ENCODE measurements at places on chromosomes 1 and 21.

DNA sequence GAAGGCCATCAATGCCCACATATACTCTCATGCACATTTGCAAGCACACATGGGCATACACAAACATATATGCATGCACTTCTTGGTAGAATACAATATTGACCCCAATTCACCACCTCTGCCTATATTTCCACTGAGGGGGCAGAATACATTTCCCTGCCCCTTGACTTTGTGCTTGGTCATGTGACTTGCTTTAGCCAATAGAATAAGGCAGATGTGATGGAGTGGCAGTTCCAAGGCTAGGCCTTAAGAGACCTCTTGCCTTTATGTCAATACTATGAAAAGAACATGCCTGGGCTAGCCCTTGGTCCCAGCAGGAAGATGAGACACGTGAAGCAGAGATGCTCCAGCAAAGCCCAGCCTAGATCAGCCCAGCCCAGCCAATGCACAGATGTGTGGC, 66.0 kb upstream of the GRIK3 start:
- DNase-seq: no peak

- DNase-seq: peak; percentile 55
Observed at GRCh38 chr1:213982672-213983492, 4.9 kb upstream of the PROX1 start.

DNA sequence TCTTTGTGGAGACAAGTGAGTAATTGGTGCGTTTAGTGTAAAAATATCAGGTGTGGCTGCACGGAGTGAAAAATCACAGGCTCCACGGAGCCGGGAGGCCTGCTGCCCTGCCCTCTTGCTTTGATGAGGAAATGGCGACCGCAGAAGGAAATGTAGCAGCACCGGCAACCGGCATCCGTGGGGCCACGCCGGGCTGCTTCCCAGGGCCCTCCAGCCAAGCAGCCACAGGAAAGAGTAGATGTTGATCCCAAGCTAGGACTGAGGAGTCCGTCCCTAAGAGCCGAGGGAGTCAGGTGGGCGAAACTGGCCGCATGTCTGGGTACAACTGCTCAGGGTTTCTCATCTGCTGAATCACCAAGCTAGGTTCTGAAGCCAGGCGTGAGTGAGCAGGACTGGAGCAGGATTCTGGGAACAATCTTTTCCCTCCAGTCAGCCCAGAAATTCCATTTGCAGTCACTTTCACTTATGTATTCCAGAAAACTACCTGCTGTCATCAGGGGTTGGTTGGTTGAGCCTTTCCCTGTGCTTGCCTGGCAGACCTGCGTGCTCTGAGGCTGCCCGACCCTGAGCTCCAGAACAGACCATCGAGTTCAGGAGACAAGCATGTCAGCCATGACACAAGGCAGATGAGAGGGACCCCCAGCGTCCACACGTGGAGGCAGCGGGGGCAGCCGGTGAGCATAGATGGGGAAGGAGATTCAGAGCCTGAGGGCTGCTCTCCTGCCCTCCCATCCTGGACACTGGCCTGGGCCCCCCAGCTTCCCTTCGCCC, 5.8 kb upstream of the ITGB2 start:
- DNase-seq: no peak

GRCh38 chr1:89339039-89339438, 24.8 kb upstream of the GBP6 start:
- no peak for DNase-seq

DNA sequence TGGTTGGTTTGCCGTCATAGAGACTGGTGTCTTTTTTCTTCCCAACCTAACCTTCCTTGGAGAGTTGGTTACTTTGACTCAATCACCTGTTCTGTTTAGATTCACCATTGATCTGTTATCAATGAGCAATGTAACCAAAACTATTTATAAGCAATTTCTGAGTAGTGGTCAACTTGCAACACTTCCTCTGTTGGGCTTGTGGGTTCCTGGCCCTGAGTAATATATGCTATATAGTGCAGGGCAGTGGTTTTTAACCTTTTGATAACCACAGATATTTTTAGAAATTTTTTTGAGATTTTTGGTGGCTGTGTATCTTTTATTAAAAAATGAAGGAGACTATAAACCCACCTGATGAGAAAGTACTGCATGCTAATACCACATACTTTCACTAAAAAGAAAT, 9.4 kb upstream of the XCL1 start:
- DNase-seq: no peak

DNA sequence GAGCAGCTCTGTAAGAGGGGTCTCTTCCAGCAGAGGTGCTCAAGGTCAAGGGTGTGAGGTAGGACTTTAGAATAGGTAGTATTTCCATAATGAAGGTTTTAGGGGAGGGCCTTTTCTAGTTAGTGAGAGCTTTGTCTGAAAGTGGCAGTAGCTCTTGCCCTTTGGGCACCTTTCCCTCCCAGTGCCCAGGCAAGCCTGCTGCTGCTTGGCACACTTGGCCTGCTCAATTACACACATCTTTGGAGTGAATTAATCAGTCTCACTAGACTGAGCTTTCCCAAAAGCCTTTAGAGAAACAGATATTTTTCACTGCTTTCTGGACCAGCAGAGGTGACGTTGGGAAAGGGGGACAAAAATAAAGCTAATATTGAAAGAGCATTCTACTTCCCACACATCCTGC, 48.0 kb downstream of the MAB21L3 start:
- DNase-seq: no peak

DNA sequence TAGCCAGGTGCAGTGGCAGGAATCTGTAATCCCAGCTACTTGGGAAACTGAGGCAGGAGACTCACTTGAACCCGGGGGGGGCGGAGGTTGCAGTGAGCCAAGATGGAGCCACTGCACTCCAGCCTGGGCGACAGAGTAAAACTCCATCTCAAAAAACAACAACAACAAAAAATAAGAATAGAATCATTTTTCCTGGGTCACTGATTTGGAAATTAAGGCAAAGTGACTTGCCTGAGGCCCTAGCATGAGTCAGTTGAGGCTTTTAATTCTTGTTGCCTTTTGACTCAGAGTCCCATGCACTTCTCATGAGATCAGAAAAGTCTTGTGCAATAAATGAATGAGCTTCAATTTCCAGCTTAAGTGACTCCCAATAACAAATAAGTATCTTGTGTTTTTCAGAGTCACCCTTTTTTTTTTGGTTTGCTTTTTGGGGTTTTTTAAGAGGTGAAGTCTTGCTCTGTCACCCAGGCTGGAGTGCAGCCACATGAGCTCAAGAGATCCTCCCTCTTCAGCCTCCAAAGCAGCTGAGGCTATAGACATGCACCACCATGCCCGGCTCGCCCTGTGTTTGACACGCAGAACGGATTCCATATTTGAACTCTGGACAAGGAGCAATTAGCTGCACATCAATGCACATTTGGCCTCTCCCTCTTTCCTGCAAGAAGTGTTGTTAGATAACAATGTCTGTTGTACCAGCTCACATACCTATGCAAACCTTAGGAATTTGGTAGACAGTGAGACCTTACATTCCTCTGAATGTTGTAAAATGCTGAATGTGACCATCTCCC, 3.4 kb upstream of the PLEKHM2 start:
- DNase-seq: no peak

DNA sequence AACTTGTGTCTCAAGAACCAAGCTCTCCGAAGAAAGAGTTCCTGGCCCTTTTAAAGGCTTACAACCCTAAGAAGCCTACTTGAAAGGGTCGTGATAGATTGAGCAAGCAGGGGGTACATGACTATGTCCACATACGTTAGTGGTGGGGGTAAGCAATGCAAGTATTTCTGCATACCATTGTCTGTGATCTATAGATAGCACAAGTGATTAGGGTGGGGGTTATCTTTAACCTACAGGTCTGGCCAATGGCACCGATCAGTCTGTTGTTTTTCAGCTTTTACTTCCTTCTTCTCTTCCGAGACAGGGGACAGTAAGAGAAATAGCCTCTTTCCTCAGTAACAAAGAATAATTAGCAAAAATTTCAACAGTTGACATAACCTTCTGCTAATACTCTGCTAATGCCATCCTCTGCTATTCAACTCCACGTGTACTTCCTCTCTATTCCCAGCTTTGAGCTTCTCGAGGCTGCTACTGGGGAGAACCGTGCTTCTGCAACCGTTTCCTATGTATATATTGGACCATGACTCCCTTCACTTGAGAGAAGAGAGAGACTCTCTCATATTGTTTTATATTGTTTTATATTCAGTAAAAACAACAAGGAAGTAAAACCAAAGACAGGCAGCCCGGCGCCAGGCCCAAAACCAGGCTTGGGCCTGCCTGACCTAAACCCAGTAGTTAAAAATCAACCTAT, 727.7 kb upstream of the NCAM2 start:
- DNase-seq: no peak

DNA sequence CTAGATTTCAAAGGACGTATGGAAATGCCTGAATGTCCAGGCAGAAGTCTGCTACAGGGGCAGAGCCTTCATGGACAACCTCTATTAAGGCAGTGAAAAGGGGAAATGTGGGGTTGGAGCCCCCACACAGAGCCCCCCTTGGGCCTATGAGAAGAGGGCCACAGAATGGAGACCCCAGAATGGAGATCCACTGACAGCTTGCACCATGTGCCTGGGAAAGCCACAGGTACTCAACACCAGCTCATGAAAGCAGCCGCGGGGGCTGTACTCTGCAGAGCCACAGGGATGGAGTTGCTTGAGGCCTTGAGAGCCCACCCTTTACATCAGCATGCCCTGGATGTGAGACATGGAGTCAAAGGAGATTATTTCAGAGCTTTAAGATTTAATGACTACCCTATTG, 108.7 kb downstream of the DMRTB1 start:
- DNase-seq: peak; percentile 1

DNA sequence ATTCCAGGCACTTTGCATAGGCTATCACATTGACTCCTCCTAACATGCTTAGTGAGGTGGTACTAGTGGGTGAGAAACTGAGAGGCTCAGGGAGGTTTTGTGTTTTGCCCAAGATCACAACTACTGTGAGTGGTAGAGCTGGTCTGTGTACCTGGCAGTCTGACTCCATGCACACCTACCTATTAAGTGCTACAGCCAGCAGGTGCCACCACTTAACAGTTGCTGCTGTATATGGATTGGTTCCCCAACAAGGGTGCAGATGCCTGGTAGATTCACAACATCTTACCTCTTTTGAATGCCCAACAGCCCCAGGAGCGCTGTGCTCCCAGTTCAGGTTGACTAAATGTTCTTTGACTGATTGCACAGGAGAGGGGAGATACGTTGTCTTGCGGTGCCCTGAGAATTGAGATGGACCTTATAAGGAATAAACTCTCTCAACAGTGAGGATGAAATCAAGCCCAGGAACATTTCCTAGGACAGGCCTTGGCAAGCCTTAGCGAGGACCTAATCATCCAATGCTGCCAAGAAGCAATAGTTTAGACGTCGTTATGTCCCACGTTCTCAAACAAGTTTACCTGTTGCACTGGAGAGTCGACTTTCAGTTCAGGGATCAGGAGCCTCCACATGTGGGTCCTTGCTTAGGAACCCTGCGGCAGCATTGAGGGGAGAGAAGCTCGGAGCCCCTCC, 78.9 kb upstream of the F3 start:
- DNase-seq: no peak

DNA sequence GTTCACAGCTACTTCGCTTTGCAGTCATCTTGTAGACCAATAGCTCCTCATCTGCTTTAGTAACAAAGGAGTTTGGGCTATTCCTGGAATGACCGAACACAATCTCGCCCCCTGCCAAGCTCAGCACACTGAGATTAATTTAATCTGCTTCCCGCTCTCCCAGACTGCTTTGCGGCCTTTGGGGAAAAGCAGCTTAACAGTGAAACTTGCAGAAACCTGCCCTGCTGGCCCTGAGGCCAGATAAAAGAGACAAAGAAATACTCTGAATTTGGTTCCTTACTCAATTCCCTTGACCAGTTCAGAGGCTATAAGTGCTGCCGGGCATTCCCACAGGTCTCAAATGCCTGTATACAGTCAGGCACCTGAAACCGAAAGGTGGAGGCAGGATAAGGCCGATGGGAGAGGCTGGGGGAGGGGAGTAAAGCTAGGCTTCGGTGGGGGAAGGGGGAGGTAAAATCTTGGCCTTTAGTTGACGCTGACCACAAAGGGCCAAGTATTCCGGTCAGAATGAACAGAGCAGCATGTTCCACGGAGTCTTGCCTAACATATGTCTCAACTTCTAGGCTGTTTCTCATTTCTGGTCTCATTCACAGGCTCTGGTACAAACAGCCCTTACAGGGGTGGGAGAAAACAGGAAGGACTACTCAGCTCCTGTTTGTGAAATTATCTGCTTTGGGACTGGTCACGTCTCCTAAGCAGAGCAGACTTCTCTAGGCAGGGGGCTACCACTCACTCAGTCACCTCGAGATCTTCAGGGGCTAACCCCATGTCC, 17.7 kb upstream of the A3GALT2 start:
- DNase-seq: peak; percentile 93

DNA sequence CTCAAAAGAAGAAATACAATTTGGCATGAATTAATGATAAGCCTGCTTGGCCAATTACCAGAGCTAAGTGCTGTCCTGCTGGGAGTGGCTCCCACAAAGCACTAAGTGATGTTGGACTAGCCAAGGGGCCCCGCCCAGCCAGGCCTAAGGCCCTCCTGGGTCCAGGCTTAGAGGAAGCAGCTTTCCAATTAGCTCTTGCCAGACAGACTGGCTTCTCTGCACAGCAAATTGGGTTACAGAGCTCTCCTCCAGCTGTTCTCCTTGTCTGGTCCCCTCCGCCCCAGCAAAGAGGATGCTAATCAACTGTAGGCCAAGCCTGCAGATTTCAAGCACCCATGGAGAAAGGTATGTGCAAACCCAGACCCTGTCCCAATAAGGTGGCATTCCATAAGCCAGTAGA, 151.9 kb downstream of the DMRTA2 start:
- DNase-seq: peak; percentile 34

DNA sequence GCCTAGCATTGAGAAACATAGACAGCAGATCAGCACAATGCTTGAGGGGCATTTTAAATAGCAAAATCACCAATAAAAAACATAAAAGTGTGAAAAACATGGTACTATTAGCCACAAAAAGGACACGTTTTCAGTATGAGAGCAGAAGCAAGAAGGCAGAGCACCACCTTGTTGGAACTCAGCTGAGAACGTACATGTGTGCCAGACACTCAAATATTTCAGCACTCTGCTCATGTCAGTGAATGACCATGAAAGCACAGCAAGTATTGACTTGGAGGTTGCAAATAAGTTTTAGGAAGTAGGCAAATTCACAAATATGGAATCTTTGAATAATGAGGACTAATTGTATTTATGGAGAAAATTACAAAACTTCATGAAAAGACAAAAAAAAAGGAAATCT, 193.4 kb upstream of the PKN2 start:
- DNase-seq: no peak

DNA sequence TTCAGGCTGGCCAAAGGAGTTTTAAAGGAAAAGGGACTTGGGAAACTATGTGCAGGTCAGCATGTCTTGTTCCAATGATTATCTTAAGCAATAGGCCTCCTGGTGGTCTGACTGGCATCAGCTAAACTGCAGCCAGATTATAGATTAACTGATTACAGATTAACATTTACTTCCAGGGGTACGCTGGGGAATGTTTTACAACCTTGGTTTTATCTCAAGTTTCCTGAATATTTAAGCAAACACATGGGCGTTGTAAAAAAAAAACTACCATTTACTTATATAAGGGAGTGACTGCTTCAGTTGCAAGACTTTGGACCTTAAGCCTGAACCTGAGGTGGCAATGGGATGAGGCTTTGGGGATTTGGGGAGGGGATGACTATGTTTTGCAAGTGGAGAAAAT, 600.6 kb upstream of the B3GALT2 start:
- no peak for DNase-seq
